Activated naive CD4-positive, alpha-beta T cell treated with Interleukin-2 at 50 U/mL for 16 hours (primary cell): ENCODE measurements at places on chromosomes 4 and X.

DNA sequence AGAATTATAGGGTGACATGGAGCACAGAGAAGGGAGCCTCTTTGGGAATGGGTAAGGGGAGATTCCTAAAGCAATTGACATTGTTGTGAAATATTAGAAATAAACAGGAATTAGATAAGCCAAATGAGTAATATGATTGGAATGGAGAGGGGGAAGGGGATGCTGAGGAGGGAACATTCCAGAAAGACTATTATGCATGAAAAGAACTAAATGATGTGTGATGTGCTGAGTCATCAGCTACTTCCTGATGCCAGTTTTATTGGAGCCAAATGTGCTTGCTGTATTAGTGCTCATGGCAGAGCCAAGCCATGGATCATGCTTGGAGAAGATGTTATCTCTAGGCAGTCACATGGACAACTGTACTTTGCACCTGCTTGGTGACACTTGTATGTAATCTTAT is 189.0 kb upstream of the HCCS start:
- no peak for DNase-seq

- no peak for DNase-seq
Measured at GRCh38 chrX:8278557-8278956, 107.5 kb upstream of the VCX2 start.

- DNase-seq, result no peak
Measured at GRCh38 chrX:115332832-115333231, 43.3 kb downstream of the LUZP4 start.

- no peak for DNase-seq
Measured at GRCh38 chr4:123698556-123698955, 302.0 kb downstream of the SPRY1 start.

DNA sequence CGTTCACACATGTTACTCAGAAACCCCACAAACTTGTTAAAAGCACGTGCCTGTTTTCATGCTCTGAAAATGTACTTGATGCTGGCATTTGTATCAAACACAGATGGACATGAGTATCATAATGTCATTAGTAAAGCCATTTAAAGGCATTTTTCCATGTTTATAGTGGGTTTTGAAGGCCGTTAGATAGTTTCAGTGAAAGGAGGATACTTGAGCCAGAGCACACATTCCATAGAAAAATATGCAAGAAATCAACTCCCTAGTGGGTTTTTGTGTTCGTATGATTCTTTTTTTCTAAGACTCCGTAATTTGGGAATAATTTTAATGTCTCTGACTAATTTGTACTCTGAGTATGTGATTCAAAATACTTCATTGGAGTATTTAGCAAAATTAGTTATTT is 216.2 kb upstream of the BMP3 start:
- no peak for DNase-seq

DNA sequence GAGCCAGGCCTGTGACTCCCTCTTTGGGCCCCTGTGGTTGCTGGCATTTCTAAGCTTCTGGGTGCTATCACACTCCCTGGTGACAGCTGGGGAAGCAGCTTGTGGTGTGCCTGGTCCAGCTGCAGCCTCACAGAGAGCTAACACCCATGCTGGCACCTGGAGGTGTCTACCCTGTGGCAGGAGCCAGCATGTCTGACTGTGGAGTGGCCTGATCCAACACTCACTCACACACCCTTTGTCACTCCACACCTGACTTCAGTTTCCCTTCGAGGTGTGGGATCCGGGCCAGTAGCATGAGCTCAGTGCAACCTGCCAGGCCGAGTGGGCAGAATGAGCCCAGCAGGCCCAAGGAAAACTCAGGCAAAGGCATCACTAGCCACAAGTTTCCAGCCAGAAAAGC is 67.5 kb downstream of the TECRL start:
- no peak for DNase-seq

DNA sequence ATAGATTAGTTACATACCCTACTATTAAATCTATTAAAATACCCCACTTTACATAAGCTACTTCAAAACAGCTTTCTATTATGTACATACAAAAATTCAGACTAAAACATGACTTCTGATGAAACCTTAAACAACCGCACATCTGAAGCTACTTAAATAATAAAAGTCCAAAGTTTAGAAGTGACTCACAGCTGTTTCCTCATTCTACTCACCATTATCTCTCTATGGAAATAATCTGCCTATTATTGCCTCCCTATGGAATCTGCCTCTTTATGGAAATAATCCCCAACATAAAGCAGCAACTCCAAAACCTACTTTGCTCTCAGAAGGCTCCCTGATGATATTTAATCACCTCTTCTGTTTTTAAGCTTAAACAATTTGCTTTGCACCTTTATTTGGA is 15.7 kb upstream of the BANK1 start:
- no peak for DNase-seq
